Stimulated activated CD4-positive, alpha-beta T cell treated with anti-CD3 and anti-CD28 coated beads, Interleukin-1b, Interleukin-23, amount 100 ng/mL, for 48 hours (primary cell): ENCODE measurements at places on chromosomes 3 and 15.

DNA sequence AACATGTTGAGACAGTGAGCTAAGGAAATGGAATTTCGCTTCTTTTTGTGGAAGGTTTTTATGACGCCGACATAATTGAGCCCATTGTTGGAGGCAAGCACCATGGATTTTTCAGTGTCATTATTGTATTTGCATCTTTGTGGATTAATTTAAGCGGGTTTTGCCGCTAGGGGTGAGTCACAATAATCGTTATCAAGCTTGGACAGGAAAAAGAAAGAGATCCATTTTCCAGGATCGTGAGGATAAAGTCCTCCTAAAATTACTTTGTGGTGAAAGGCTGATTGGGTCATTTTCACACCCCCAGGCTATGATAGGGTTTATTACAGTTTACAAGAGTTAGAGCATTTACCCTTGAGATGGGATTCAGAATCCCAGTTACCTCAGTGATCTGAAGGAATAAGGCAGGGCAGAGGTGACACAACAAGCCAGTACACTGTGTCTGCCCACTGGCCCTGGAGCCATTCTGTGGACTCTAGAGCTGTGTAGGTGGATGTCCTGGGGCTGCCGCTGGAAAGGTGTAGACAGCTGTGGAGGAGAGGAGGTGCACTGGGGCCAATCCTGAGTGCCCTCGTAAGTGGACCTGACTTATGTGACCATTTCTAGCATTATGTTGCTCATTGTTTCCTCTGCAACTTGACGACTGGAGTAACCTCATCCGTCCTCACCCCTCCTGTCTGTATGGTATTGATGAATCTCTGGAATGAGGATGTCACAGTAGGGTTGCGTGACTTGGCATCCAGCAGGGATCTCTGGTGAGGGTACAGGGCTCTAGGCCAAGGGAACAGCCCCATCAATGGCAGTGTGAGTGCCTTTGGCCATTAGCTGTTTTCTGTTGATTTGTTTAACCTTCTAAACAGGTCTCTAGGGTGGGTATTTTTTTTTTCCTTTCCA is 370.1 kb downstream of the LRTM1 start:
- DNase-seq = no peak

GRCh38 chr15:92343924-92344643 is 49.6 kb upstream of the ST8SIA2 start:
- DNase-seq = no peak

GRCh38 chr3:129259612-129260477 is 10.4 kb downstream of the COPG1 start:
- DNase-seq = no peak

- DNase-seq = no peak
These were observed 61.2 kb downstream of the THBS1 start for GRCh38 chr15:39642011-39642640.

GRCh38 chr3:146404436-146404835 is 64.9 kb downstream of the PLSCR2 start:
- no peak for DNase-seq

GRCh38 chr3:87307805-87308204 is 31.4 kb upstream of the POU1F1 start:
- no peak for DNase-seq
